CD8-positive, alpha-beta memory T cell (primary cell): ENCODE measurements at places on chromosomes 13 and 19.

DNA sequence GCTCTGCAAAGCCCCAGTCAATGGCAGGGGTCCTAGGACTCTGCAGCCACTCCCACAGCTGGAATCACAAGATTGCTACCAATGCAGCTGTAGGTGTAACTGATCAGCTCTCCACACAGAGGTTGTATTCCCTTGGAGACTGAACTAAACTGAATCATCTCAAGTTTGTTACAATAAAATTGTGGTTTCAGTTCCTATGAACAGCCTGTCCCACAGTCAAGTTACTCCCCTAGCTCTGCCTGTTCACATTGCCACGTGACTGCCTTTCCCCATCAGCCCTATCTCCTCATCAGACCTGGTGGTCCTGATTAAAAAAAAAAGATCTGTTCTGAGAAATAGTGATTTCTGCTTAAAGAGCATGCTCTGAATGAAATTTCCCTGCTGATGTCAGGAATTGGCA lies 287.9 kb upstream of the NBEA start:
- no peaks in the 10 kb centered on the region for H3K36me3 ChIP-seq
- no peaks in the 10 kb centered on the region for H3K27me3 ChIP-seq
- no peak for DNase-seq
- no peaks in the 10 kb centered on the region for H3K4me1 ChIP-seq

GRCh38 chr19:31269425-31270127 lies 79.7 kb downstream of the TSHZ3 start:
- no peak for DNase-seq
- H3K4me3 ChIP-seq = no peak overlapping the region
- no peaks in the 10 kb centered on the region for H3K36me3 ChIP-seq
- no peaks in the 10 kb centered on the region for H3K27me3 ChIP-seq

DNA sequence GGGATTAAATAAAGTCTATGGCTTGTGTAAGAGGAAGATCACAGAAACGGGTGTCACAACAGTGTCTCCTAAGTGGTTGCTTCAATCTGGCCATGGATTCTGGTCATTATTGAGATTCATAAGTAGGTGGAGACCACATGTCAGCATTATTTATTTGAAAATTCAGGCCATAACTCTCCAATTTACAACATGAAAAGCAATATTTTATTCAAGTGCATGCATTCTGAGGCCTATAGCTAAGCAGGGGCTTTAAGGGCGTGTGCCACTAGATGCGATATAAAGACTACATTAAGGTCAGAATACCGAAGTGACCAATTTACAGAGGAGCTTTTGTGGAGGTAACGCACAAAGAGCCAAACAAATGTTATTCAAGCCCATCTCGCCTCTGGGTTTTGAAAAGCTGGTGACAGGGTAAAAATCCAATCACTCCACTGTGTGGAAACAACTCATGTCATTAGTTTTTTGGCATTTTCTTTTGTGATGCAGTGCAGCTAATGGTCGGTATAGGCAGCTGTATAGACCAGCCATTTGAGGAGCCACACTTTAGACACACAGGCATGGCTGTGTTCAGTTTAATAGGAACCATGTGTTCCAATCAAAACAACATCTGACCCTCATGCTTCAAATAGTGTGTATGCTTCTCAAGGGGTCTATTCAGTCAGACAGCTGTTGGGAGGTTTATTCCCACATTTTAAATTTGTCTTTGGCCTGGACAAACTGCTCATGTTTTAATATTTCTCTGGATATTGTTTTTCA lies 123.7 kb downstream of the KL start:
- no peak overlapping the region for H3K27ac ChIP-seq
- H3K27me3 ChIP-seq = no peaks in the 10 kb centered on the region
- no peak for DNase-seq
- no peaks in the 10 kb centered on the region for H3K36me3 ChIP-seq

DNA sequence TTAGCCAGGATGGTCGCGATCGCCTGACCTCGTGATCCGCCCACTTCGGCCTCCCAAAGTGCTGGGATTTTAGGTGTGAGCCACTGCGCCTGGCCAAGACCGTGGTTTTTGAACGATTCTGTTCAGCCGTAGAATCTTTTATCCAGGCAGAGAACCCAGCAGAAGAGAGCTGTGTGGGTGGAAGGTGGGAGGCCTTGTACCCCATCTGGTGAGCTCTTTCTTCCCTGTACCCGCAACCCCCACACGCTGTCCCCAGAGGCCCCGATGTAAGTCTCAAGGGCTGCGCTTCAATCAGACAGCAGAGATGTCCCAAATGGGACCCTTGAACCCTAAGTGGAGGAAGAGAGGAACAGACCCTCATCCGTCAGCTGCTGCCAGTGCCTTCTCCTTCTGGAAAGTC lies 3.7 kb downstream of the SLC25A23 start:
- DNase-seq = no peak
- no peak overlapping the region for H3K4me3 ChIP-seq
- peaks cover 13% of the 10 kb centered on the region for H3K36me3 ChIP-seq
- no peak overlapping the region for H3K27ac ChIP-seq

GRCh38 chr19:35949131-35949530 lies 13.0 kb downstream of the LRFN3 start:
- H3K27ac ChIP-seq = no peak overlapping the region
- H3K4me3 ChIP-seq = no peak overlapping the region
- H3K36me3 ChIP-seq = no peaks in the 10 kb centered on the region
- no peaks in the 10 kb centered on the region for H3K27me3 ChIP-seq

GRCh38 chr13:109999659-110000533 lies 213.5 kb upstream of the IRS2 start:
- H3K27ac ChIP-seq = no peak overlapping the region
